ENCODE measurements at places on chromosomes 6 and 20. TPM values are rescaled to one million over a fixed set of nuclear protein-coding genes. Genes with fewer than 3 reads are reported as not detected.

The GSTA2 gene
- not detected for total RNA-seq

The FRK gene
- total RNA-seq, result 0.49 TPM

The BMP2 gene
- total RNA-seq, result 6.1 TPM

The OR2H1 gene
- total RNA-seq, result not detected

The FILIP1 gene
- total RNA-seq, result 1.5 TPM

The PGBD1 gene
- total RNA-seq, result 15.5 TPM

The LRRC73 gene
- total RNA-seq, result 5.7 TPM

The TCP11 gene
- total RNA-seq, result 0.25 TPM

The PRRT1 gene
- total RNA-seq, result 0.74 TPM

The CRISP3 gene
- total RNA-seq, result not detected

The ADAT2 gene
- total RNA-seq, result 3.4 TPM

The ACOT13 gene
- total RNA-seq, result 2.7 TPM

The RAB44 gene
- total RNA-seq, result under 0.01 TPM

The COL12A1 gene
- total RNA-seq, result 28.3 TPM

The ENPP3 gene
- total RNA-seq, result 0.25 TPM

The CST7 gene
- total RNA-seq, result 0.25 TPM

The HINT3 gene
- total RNA-seq, result 68.1 TPM

The HTR1B gene
- total RNA-seq, result 2.2 TPM

The GPR63 gene
- 8.6 TPM for total RNA-seq

The TNNC2 gene
- 0.25 TPM for total RNA-seq

The COX4I2 gene
- total RNA-seq, result not detected

The MUC22 gene
- not detected for total RNA-seq

The TBXT gene
- total RNA-seq, result not detected

The CST2 gene
- total RNA-seq, result not detected

The GRIK2 gene
- total RNA-seq, result 78.2 TPM

The MATN4 gene
- not detected for total RNA-seq

The NKX2-4 gene
- not detected for total RNA-seq

The RAD21L1 gene
- under 0.01 TPM for total RNA-seq

The NUP43 gene
- 18.2 TPM for total RNA-seq

The BPIFA2 gene
- not detected for total RNA-seq

The FERMT1 gene
- 1.5 TPM for total RNA-seq

The LRRN4 gene
- under 0.01 TPM for total RNA-seq

The EDEM2 gene
- 6.6 TPM for total RNA-seq

The AHI1 gene
- total RNA-seq, result 36.1 TPM

The HLA-DRB1 gene
- total RNA-seq, result 1.7 TPM

The PBOV1 gene
- not detected for total RNA-seq
